Stimulated activated CD8-positive, alpha-beta memory T cell treated with anti-CD3 and anti-CD28 coated beads, Interleukin-12 subunit alpha, Interleukin-12 subunit beta, amount 100 ng/mL, for 4 hours (primary cell): ENCODE measurements at places on chromosomes 6 and 20.

DNA sequence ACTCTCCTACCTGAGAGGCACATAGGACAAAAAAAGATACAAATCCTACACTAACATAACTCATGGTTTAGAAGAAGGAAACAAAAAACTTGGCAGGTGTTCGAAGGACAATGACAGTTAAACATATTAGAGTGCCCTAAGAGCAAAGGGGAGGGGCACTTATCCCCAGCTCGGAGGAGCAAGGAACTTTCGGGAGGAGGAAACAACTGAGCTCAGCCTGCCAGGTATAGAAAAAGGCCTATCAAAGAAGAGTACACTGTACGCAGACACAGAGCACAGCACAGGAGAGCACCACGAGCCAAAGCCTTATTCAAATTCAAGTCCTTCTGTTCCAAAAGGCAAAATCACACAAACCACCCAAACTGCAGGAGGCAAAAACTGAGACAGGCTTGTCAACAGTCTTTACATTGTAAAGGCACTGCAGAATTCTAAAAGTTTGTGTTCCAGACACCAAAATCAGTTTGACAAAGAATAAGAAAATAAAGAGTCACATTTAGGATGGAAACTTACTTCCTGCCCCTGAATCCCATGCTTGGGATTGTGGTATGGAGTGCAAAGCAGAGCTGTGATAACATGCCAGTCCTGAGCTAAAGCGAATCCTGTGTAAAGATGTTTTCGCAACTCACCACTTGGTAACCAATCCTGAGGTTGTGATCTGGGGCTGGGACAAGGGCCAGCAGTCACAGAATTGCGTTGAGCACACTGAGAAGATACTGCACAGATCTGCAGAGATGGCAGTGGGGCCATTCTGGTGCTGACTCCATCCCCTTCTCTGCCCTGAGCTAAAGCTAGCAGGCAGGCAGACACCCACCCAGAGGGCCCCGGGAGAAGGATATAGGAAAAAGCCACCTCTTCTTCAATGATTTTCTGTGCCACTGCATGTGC is 108.6 kb downstream of the CHD6 start:
- no peak for DNase-seq

DNA sequence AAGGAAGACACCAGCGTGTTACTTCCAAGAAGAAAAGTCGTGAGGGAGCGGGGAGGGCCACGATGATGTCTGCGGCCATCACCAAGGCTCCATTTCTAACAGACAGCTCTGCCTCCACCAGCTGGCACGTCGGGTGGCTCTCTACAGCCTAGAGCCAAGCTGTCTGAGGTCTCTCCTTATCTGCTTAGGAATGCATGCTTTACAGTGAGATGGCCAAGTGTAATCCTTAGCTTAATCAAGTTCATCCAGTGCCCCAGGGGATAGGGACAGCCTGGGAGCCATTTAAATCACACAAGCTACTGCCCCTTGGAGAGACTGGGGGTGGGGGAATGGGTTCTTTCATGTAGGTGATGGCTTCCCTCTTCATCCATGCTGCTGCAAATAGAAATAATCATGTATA is 213.8 kb upstream of the CST7 start:
- DNase-seq: no peak

DNA sequence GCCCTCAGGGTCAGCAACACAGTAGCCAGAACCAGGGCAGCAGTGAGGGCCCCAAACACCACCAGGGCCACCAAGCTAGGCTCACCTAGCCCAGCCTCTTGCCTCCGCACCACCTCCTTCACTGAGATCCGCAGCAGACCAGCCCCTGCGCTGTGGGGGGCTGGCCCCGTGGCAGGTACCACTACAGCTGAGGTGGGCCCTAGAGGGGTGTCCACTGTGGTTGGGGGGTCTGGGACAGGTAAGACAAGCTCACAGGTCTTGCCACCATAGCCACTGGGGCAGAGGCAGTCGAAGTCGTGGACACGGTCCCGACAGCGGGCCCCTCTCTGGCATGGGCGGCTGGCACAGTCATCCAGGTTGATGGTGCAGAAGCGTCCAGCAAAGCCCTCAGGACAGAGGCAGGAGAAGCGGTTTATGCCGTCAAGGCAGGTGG is 4.6 kb downstream of the DLK2 start:
- DNase-seq: no peak

GRCh38 chr6:31042806-31043205 is 32.5 kb downstream of the MUC22 start:
- DNase-seq: no peak

GRCh38 chr6:33914645-33915044 is 110.8 kb upstream of the MLN start:
- DNase-seq: peak; percentile 19

GRCh38 chr6:1736346-1737105 is 126.8 kb downstream of the FOXC1 start:
- no peak for DNase-seq
